ENCODE measurements at places on chromosomes 5 and 9. TPM values are rescaled to one million over a fixed set of nuclear protein-coding genes. Genes with fewer than 3 reads are reported as not detected.

GRCh38 chr9:119877306-119877705 lies 508.1 kb upstream of the BRINP1 start:
- H3K36me3 ChIP-seq, result no peaks in the 10 kb centered on the region
- no peaks in the 10 kb centered on the region for H3K27me3 ChIP-seq
- no peak overlapping the region for H3K27ac ChIP-seq

- no peaks in the 10 kb centered on the region for H3K36me3 ChIP-seq
- DNase-seq, result no peak
- H3K27ac ChIP-seq, result no peak overlapping the region
Measured at GRCh38 chr5:537098-537497, 12.8 kb upstream of the SLC9A3 start.

GRCh38 chr9:26669701-26670670 lies 222.6 kb downstream of the CAAP1 start:
- H3K4me1 ChIP-seq, result no peaks in the 10 kb centered on the region
- no peak overlapping the region for H3K4me3 ChIP-seq
- no peaks in the 10 kb centered on the region for H3K36me3 ChIP-seq

DNA sequence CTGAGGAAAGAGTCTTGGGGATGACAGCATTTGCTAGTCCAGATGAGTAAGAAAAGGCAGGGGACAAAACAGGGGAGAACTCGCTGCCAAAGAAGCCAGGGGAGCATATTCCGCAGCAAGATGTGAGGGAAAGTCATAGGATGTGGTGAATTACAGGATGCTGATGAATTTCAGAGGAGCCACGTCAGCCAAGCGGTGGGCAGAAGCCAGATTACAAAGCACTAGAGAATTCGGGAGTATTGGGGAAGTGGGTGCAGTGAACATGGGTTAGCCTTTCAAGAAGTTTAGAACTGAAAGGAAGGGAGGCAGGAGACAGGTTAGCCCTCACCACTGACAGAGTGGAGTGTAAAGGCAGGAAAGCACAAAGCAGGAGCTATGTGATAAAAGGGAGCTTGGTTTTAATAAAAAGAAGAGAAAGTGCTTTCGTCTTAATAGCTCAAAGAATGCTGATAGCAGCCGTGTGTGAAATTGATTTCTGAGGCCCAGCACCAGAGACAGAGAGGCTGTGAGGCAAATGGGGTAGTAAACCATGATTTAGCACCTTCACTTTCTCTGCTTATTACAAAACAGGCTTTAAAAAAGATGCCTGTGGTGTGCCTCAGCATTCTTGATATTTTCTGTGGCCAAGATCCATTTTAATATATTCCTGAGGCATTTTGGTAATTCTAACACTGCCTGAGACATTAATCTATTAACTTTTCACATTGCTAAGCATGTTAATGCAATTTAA lies 16.9 kb downstream of the ADAMTSL1 start:
- no peak for DNase-seq
- no peak overlapping the region for H3K27ac ChIP-seq
- H3K27me3 ChIP-seq, result no peaks in the 10 kb centered on the region
- no peaks in the 10 kb centered on the region for H3K4me1 ChIP-seq

DNA sequence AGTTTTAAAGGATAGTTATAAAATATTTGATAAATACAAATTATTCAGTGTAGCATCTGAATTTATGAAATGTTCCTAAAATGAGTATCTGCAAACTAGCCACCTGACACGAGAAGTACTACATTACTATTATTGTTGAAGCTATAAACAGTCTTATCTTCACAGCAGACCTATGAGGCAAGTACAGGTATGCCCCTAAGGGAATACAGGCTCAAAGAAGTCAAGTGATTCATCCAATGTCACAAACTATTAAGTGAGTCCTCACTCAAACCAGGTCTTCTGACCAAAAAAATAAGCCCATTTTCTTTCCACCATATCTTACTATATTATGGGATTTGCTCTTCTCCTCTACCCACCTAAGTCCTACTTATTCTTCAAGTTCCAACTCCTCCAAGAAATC lies 28.7 kb downstream of the STRBP start:
- DNase-seq, result no peak
- H3K27me3 ChIP-seq, result no peaks in the 10 kb centered on the region
- H3K27ac ChIP-seq, result no peak overlapping the region
- no peaks in the 10 kb centered on the region for H3K36me3 ChIP-seq
- H3K4me3 ChIP-seq, result no peak overlapping the region

DNA sequence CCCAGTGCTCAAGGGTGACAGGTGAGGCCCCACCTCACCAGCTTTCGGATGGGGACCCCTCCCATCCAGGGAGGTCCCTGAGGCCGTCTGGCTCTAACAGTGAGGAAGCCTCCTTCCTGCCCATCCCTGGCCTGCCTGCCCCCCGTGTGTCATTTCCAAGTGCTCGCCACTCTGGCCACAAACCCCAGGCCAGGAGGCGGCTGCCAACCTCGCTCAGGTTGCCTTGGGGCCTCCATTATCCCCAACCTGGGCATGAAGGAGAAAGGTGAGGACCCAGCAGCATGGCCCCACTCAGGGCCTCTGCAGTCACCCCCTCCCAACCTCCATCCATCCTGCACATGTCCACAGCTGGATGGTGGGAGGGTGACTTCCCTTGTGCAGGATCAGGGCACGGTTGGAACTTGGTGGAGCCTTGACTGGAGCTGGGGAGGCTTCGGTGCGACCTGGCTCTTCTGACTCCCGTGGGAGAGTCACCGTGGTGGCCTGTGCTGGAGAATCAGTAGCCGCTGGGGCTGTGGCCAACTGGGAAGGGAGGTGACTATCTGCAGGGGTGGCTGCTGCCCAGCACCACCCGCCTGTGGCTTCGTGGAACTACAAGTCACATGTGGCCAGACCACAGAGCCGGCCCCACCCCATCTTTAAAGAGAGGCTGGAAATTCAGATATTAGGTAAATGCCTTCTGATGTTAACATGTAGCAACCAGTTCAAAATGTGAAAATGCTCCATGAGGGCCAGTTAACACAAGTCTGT lies 37.5 kb upstream of the GFPT2 start:
- no peaks in the 10 kb centered on the region for H3K36me3 ChIP-seq
- no peaks in the 10 kb centered on the region for H3K4me1 ChIP-seq
- DNase-seq, result no peak
- H3K4me3 ChIP-seq, result no peak overlapping the region

GRCh38 chr5:173230690-173231380 lies 4.2 kb downstream of the NKX2-5 start:
- no peak overlapping the region for H3K4me3 ChIP-seq
- H3K27me3 ChIP-seq, result peaks cover 21% of the 10 kb centered on the region
- no peaks in the 10 kb centered on the region for H3K36me3 ChIP-seq
- no peak for DNase-seq

- no peaks in the 10 kb centered on the region for H3K36me3 ChIP-seq
- DNase-seq, result no peak
- no peak overlapping the region for H3K27ac ChIP-seq
- H3K4me3 ChIP-seq, result no peak overlapping the region
Measured at GRCh38 chr5:128924299-128924698, 41.0 kb upstream of the SLC27A6 start.

- H3K27me3 ChIP-seq, result no peaks in the 10 kb centered on the region
- no peak for DNase-seq
- no peak overlapping the region for H3K27ac ChIP-seq
- H3K4me1 ChIP-seq, result no peaks in the 10 kb centered on the region
Measured at GRCh38 chr9:113995963-113996362, 82.1 kb downstream of the AMBP start.

- no peaks in the 10 kb centered on the region for H3K27me3 ChIP-seq
- DNase-seq, result no peak
- no peak overlapping the region for H3K27ac ChIP-seq
Measured at GRCh38 chr5:55575815-55576583, 41.2 kb upstream of the PLPP1 start.

DNA sequence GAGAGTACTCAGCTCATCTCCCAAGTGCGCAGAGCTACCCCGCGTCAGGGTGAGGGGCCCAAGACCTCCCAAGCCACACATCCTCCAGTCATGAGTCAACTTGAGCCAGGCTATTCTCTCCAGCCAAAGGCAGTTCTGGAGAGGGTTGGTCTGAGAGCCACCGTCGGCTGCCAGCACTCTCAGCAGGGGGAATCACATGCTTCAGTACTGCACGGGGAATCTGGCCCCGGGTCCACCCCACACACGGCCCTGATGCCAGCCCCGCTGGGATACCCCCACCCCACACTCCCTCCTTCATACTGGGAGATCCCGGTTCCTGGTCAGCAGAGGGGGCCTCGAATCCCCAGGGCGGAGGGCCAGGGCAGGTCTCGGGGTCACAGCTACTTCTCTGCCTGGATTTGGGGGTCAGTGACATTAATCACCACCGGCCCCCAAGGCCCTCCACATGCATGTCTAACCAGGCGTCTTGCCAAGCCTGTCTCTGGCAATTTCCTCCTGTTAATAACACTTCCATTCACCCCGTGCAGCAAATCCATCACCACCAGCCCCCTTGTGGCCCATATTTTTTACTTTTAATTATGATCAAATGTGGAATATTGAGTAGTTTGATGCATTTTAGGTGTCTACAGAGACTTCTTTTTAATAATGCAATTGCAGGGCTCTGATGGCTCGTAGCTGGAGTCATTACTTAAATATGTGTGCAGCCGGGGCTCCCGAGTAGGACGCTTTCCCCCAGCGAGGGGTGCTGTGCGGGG lies 102.9 kb upstream of the PPP1R26 start:
- H3K27ac ChIP-seq, result no peak overlapping the region
- no peak overlapping the region for H3K4me3 ChIP-seq
- no peak for DNase-seq
- no peaks in the 10 kb centered on the region for H3K4me1 ChIP-seq
- H3K36me3 ChIP-seq, result no peaks in the 10 kb centered on the region

- H3K4me1 ChIP-seq, result peaks cover 11% of the 10 kb centered on the region
- H3K4me3 ChIP-seq, result no peak overlapping the region
- no peaks in the 10 kb centered on the region for H3K36me3 ChIP-seq
- no peak overlapping the region for H3K27ac ChIP-seq
- H3K27me3 ChIP-seq, result no peaks in the 10 kb centered on the region
Measured at GRCh38 chr5:143023411-143024096, 253.4 kb downstream of the ARHGAP26 start.

DNA sequence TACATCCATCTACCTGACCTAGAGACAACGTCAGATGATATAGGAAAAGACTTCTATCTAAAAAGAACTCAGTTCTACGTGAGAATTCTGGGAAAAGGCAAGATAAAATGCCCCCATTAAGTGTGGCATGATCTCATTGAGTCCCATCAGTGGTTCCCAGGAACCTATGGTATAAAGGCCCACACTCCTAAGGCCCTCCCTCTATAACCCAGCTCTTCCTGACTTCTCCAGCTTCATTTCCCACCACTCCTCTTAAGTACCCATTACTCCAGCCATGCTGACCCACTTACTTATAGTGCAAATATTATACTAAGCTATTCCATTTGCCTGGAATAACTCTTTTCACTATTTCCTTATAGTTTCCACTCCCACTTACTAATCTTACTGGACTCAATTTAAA lies 95.4 kb upstream of the NR5A1 start:
- H3K4me1 ChIP-seq, result no peaks in the 10 kb centered on the region
- no peak overlapping the region for H3K4me3 ChIP-seq
- DNase-seq, result no peak
- H3K36me3 ChIP-seq, result no peaks in the 10 kb centered on the region
- H3K27ac ChIP-seq, result no peak overlapping the region
- H3K27me3 ChIP-seq, result no peaks in the 10 kb centered on the region

GRCh38 chr5:115028557-115028956 lies 141.2 kb downstream of the TRIM36 start:
- H3K4me1 ChIP-seq, result no peaks in the 10 kb centered on the region
- H3K36me3 ChIP-seq, result no peaks in the 10 kb centered on the region
- no peak overlapping the region for H3K4me3 ChIP-seq
- no peak for DNase-seq
- peaks cover 3% of the 10 kb centered on the region for H3K27me3 ChIP-seq

DNA sequence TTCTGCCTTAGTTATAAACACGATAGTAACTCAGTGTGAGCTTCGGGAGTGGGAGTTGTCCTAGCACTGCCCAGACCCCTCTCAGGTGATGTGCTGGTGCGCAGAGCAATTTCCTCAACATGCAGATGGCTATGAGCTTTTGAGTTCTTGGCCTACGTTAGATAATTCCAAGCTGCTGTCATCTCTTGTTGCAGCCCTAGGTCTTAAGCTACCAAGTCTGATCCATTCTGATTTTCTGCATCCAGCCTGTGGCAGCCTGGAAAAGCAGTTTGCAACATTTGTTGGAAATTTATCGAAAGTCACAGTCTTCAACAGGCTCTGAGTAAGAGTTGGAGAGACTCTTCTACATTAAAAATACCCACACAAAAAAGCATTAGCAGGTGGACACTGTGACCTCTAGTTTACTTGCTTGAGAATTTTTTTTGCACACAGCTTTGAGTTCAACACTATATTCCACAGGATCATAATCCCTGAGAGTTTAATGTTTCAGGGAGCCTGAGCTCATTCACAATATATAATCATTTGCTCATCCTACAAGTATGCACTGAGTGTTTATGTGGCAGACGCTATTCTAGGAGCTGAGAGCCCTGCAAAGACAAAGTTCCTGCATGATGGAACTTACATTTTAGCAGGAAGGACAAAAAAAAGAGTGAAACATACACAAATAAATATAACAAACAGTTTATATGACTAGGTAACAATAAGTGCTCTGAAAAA lies 91.6 kb downstream of the UBE2QL1 start:
- no peaks in the 10 kb centered on the region for H3K4me1 ChIP-seq
- no peak overlapping the region for H3K4me3 ChIP-seq
- no peak for DNase-seq
- H3K27me3 ChIP-seq, result no peaks in the 10 kb centered on the region
- no peaks in the 10 kb centered on the region for H3K36me3 ChIP-seq

- H3K4me1 ChIP-seq, result no peaks in the 10 kb centered on the region
- H3K27ac ChIP-seq, result no peak overlapping the region
- no peaks in the 10 kb centered on the region for H3K27me3 ChIP-seq
- DNase-seq, result no peak
- H3K4me3 ChIP-seq, result no peak overlapping the region
Measured at GRCh38 chr5:6251565-6252102, 126.7 kb downstream of the MED10 start.

- H3K4me1 ChIP-seq, result peaks cover 22% of the 10 kb centered on the region
- H3K27ac ChIP-seq, result peak overlapping the region; percentile 55
- no peaks in the 10 kb centered on the region for H3K36me3 ChIP-seq
- DNase-seq, result no peak
Measured at GRCh38 chr5:81853030-81853357, 102.1 kb upstream of the SSBP2 start.

- H3K27me3 ChIP-seq, result no peaks in the 10 kb centered on the region
- H3K36me3 ChIP-seq, result no peaks in the 10 kb centered on the region
- H3K4me1 ChIP-seq, result peaks cover 11% of the 10 kb centered on the region
- DNase-seq, result no peak
Measured at GRCh38 chr5:132372127-132372526, 2.6 kb downstream of the SLC22A5 start.

- H3K27me3 ChIP-seq, result no peaks in the 10 kb centered on the region
- no peaks in the 10 kb centered on the region for H3K36me3 ChIP-seq
- no peaks in the 10 kb centered on the region for H3K4me1 ChIP-seq
- no peak overlapping the region for H3K4me3 ChIP-seq
Measured at GRCh38 chr9:88809355-88810161, 181.7 kb upstream of the S1PR3 start.

PDCD1LG2 gene
- total RNA-seq, result 0.21 TPM

PLAA gene
- 24.3 TPM for total RNA-seq

TLX3 gene
- total RNA-seq, result not detected

IFNA4 gene
- total RNA-seq, result not detected

PCSK1 gene
- not detected for total RNA-seq

DNAI1 gene
- total RNA-seq, result not detected

FOXI1 gene
- not detected for total RNA-seq

DIPK1B gene
- total RNA-seq, result 0.56 TPM
